ENCODE measurements at places on chromosomes 1 and 21. TPM values are rescaled to one million over a fixed set of nuclear protein-coding genes. Genes with fewer than 3 reads are reported as not detected.
A peak's percentile ranks its signal among the peaks of the same experiment; 100 is the strongest.

GRCh38 chr1:113666126-113666525 lies 93.2 kb downstream of the PHTF1 start:
- H3K27me3 ChIP-seq: no peaks in the 10 kb centered on the region
- no peak for DNase-seq
- H3K4me3 ChIP-seq: no peak overlapping the region
- H3K27ac ChIP-seq: no peak overlapping the region

Gene AMPD1
- 4.4 TPM for total RNA-seq

DNA sequence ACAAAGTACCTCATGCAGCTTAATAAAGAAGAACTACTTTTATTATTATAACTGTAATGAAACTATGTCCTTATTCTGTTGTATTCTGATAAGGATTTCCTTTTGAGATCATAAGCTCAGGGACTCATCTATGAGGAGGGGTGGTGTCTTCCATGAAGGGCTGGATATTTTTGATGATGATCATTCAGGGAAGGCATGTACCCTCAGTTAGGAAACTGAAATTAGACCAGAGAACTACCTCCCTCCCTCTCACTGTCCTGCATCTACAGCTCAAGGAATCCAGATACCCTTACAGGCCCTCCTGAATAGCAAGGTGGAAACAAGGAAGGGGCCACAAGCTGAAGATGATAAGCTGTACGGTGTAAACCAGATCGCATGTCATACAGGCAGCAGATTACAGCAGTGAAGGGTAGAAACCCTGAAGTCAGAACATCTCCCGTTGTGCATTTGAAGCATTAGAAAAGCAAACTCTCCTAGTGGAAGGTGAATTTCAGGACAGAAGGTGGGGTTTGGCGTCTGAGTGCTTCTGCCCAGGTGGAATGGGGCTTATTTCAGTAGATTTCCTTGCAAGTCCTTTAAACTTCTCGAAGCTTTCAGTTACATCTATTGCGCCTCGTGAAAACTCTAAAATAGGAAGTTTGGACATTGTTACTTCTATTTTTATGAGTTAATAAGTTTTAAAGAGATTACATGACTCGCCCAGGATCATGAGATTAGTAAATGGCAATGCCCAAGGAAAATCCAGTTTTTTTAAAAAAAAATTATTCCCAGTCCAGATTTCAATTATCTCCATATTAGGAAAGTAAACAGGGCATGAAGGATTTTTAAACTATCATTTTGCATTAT lies 101.1 kb upstream of the HNRNPU start:
- H3K27me3 ChIP-seq: no peaks in the 10 kb centered on the region
- H3K27ac ChIP-seq: peak overlapping the region; percentile 70
- H3K4me1 ChIP-seq: no peaks in the 10 kb centered on the region
- DNase-seq: no peak
- H3K4me3 ChIP-seq: no peak overlapping the region

- H3K27me3 ChIP-seq: no peaks in the 10 kb centered on the region
- H3K27ac ChIP-seq: no peak overlapping the region
- no peaks in the 10 kb centered on the region for H3K4me1 ChIP-seq
- DNase-seq: no peak
- H3K36me3 ChIP-seq: no peaks in the 10 kb centered on the region
- H3K4me3 ChIP-seq: no peak overlapping the region
Observed at GRCh38 chr21:38861056-38861455, 55.3 kb downstream of the ETS2 start.

GRCh38 chr1:193569096-193569982 lies 382.9 kb upstream of the B3GALT2 start:
- no peaks in the 10 kb centered on the region for H3K36me3 ChIP-seq
- H3K4me1 ChIP-seq: no peaks in the 10 kb centered on the region
- peak overlapping the region; percentile 4 for H3K27ac ChIP-seq
- DNase-seq: no peak
- H3K27me3 ChIP-seq: no peaks in the 10 kb centered on the region

Gene ADORA3
- 4.7 TPM for total RNA-seq

DNA sequence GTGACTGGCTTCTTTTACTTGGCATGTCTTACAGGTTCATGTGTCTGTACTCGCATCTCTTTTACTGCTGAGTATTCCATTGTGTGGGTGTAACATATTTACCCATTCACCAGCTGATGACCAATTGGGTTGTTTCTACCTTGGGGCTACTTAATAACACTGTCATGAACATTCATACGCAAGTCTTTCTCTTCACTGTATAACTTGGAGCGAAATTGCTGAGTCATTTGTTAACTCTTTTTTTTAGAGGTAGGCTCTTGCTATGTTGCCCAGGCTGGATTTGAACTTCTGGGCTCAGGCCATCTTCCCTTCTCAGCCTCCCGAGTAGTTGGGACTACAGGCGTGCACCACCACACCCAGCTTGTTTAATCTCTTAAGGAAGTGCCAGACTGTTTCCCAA lies 6.5 kb downstream of the PYCR2 start:
- no peak overlapping the region for H3K27ac ChIP-seq
- DNase-seq: no peak
- H3K36me3 ChIP-seq: no peaks in the 10 kb centered on the region
- peaks cover 7% of the 10 kb centered on the region for H3K4me1 ChIP-seq
- no peak overlapping the region for H3K4me3 ChIP-seq

- no peak for DNase-seq
- peaks cover 5% of the 10 kb centered on the region for H3K36me3 ChIP-seq
- no peaks in the 10 kb centered on the region for H3K4me1 ChIP-seq
- H3K4me3 ChIP-seq: no peak overlapping the region
- no peaks in the 10 kb centered on the region for H3K27me3 ChIP-seq
Observed at GRCh38 chr1:9733160-9733789, 81.7 kb downstream of the PIK3CD start.

- no peak overlapping the region for H3K27ac ChIP-seq
- H3K4me1 ChIP-seq: no peaks in the 10 kb centered on the region
- no peaks in the 10 kb centered on the region for H3K27me3 ChIP-seq
Observed at GRCh38 chr21:14718951-14719350, 172.8 kb upstream of the SAMSN1 start.

GRCh38 chr1:206050655-206051235 lies 2.2 kb upstream of the RHEX start:
- no peak for DNase-seq
- H3K27me3 ChIP-seq: no peaks in the 10 kb centered on the region
- no peaks in the 10 kb centered on the region for H3K36me3 ChIP-seq
- no peak overlapping the region for H3K4me3 ChIP-seq

Gene ENAH
- 7.6 TPM for total RNA-seq

GRCh38 chr1:230169454-230170152 lies 102.6 kb downstream of the GALNT2 start:
- H3K4me3 ChIP-seq: no peak overlapping the region
- H3K36me3 ChIP-seq: no peaks in the 10 kb centered on the region
- peaks cover 3% of the 10 kb centered on the region for H3K4me1 ChIP-seq
- DNase-seq: no peak
- no peaks in the 10 kb centered on the region for H3K27me3 ChIP-seq

Gene FAAH
- 173 TPM for total RNA-seq

DNA sequence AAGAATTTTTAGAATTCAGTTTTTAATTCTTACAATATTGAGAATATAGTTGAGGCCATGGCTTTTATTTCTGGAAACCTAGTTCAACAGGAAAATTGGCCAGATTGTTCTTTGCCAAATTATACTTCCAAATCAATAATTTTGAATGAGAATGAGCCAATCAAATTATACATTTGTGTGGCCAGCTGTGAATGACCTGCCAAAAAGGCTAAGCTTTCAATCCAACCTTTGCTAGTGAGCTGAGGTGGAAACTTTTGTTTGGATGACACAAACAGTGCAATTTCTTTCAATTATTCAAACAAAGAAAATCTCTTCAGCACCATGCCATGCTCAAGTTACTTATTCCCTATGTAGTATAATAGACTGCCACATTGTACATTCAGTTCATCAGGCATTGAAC lies 167.8 kb downstream of the PATJ start:
- no peaks in the 10 kb centered on the region for H3K4me1 ChIP-seq
- no peak overlapping the region for H3K4me3 ChIP-seq
- DNase-seq: no peak
- H3K36me3 ChIP-seq: peaks cover 19% of the 10 kb centered on the region

GRCh38 chr1:18535391-18536210 lies 54.9 kb downstream of the KLHDC7A start:
- no peaks in the 10 kb centered on the region for H3K4me1 ChIP-seq
- H3K36me3 ChIP-seq: no peaks in the 10 kb centered on the region

- no peaks in the 10 kb centered on the region for H3K4me1 ChIP-seq
- no peaks in the 10 kb centered on the region for H3K27me3 ChIP-seq
- H3K36me3 ChIP-seq: no peaks in the 10 kb centered on the region
- DNase-seq: no peak
Observed at GRCh38 chr1:168742386-168742785, 13.4 kb upstream of the DPT start.

GRCh38 chr1:53370369-53370961 lies 42.6 kb upstream of the LRP8 start:
- no peaks in the 10 kb centered on the region for H3K27me3 ChIP-seq
- no peaks in the 10 kb centered on the region for H3K4me1 ChIP-seq
- H3K27ac ChIP-seq: no peak overlapping the region
- H3K4me3 ChIP-seq: no peak overlapping the region
- DNase-seq: no peak

Gene ST3GAL3
- total RNA-seq: 5.9 TPM

All from Peyer's patch (tissue), 4 donors.